ENCODE measurements at places on chromosomes 12 and 14.

DNA sequence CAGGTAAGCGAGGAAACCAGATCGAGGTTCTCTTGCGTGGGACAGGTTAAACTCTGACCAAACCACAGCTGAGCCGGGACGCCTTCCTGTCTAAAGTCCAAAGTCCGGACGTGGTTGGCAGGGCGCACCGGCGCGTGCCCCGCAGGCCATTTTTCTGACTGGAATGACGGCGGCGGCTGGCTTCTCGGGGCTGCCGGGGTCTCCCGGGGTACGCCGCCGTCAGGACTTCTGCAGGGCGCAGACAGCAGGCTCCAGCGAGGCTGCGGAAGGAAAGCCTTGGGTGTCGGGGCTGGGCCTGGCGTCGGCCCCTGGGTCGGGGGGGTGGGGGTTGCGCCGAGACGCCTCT is 32.8 kb downstream of the MIA2 start:
- peak; percentile 18 for DNase-seq

DNA sequence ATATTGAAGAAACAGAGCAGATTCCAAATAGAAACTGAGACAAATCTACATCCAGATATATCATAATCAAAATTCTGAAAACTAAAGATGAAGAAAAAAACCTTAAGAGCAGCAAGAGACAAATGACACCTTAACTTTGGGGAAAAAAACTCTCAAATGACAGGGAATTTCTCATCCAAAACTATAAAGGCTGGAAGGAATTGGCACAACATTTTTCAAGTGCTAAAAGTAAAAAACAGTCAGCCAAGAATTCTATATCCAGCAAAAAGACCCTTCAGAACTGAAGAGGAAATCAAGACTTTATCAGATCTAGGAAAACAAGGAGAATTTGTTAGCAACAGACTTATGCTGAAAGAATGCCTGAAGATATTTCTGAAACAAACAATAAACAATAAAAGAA is 90.3 kb upstream of the RASSF8 start:
- DNase-seq: no peak

GRCh38 chr12:124087266-124088051 is 114.4 kb downstream of the ZNF664 start:
- no peak for DNase-seq

DNA sequence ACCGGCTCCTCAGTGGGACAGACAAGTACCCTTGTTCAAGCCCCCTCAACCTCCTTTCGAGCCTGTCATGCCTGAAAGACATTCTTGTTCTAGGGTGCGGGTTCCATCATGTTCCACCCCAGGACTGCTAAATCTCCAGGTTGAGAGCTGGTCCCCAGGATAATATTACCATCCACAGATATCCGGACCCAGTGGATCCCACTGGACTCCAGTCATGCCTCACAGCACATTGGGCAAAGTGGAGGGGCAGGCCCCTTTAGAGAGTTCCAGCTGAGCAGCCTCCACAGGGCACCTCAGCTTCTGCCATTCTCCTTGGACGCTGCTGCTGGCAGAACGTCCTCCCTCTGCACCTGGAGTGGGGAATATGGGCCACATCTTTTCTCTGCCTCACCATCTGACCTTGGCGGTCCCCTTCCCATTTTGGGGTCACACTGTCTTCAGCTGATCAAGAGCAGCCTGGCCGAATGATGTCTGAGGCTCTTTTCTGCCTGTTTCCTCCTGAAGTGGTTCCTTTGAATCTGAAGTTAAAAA is 137.4 kb downstream of the BCL11B start:
- no peak for DNase-seq

DNA sequence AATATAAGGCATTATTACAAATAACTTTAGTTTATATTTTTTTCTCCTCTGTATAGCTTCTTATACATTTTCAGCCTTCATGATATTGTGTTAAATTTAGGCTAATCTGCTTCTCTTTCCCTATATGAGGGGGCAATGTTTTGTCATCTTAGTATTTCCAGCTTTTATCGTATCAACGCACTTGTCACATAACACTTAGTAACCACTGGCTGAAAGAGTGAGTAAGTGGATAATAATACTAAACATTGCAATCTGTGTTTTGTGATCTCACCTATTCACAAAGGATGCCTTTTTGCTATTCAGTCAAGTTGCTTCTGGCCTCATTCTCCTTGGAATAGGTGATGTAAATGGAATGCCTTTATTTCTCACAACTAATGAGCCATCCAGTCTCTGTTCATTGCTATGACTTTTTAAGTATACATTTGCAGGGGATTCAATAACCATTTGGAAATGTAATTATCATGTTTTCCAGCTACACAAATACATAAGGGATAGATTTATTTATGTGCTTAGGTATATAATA is 260.9 kb downstream of the BMP4 start:
- DNase-seq: no peak

DNA sequence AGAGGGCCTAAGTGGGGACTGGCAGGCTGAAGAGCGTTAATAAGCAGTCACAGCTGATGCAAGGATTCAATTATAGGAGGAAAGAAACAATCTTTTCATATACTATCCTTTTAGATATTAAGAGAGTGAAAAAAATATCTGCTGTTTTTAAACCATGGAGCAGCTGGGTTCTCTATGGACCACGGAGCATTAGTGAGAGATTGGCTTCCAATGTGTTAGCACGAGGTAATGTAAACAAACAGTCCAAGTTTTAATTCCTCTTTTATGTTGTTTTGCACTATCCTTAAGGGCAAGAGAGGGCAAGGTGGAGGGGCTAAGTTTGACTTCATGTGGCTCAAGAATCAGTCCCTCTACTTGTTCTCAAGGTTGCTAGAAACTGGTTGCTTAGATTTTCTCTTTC is 30.9 kb downstream of the CDKN1B start:
- no peak for DNase-seq

DNA sequence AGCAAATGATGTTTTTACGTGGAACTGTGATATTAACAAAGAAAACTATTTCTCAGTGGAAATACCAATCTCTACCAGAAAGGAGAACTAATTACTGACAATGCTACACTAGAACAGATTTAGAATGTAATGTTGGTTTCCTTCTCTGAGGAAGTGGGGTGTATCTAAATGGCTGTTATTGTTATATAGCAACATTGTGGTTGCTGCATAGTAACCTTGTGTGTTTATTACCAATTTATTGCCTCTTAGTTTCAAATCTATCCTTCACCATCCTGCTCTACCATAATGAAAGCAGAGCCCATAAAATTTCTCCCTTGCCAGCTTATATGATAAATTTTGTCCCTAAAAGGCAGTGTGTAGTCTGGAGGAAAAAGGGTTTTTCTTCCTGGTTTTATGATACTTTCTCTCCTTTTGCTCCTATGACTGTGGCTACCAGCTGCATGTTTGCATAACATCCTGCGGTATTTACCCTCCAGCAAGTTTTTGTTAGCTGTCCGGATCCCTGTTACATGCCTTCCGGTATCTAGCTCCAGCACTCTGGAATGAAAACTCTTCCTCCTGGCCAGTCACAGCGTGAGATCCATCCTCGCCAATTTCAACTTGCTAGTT is 5.7 kb upstream of the KLRK1 start:
- no peak for DNase-seq

GRCh38 chr12:1611803-1612572 is 17.0 kb upstream of the WNT5B start:
- no peak for DNase-seq

- no peak for DNase-seq
These were observed 116.5 kb downstream of the TMTC2 start for GRCh38 chr12:82803201-82803600.

GRCh38 chr14:90651271-90651804 is 164.9 kb downstream of the TTC7B start:
- DNase-seq: no peak

DNA sequence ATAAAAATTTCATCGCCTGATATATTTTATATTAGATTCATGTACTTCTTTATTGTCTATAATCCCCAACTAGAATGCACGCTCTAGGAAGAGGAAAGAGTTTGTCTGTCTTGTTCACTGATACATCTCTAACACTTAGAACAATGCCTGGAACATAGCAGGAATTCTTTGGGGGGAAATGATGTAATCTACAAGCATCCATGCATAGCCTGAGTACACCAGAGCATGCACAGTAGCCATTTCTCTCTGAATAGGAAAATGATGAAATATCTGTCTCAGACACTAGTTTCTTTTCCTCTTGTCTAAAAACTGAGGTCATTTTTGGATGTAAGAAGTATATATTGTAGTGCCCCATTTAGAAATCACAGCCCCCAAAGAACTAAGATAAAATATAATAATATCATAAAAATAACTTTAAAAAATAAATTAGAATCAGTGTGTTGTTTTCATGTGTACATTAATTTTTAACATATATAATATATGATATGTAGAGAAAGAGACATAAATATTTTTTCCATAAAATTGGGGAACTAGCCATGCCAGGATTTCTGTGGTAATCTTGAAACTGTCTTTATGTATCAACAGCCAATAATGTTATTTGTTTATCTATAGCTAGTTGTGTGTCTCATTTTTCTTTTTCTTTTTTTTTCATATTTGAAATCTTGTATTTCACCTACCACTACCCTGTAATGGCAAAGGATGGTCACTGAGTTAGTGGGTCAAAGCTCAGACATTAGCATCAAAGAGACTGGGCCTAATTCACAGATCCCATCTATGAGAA is 155.6 kb upstream of the TMCC3 start:
- no peak for DNase-seq

DNA sequence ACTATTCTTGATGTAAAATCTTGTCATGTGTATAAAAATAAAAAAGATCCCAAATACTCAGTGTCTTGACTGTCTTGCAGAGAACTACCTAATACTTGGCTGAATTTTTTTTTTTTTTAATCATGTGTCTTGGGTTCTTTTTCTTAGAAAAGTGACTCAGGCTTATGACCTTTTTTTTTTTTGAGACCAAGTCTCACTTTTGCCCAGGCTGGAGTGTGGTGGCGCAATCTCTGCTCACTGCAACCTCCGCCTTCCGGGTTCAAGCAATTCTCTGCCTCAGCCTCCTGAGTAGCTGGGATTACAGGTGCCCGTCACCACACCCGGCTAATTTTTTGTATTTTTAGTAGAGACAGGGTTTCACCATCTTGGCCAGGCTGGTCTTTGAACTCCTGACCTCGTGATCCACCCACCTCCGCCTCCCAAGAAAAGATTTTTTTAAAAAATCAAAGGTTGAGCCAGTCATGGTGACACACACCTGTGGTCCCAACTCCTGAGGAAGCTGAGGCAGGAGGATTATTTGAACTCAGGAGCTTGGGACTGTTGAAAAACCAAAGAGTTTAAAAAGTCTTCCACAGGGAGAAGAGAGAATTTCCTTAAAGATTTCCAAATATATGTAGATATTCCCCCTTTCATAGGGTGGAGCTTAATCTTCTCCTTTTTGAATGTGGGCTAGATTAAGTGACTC is 17.7 kb upstream of the TDG start:
- no peak for DNase-seq

Measured in stimulated activated CD8-positive, alpha-beta memory T cell treated with anti-CD3 and anti-CD28 coated beads, Interleukin-2, amount 100 ng/mL, for 1 hour (primary cell).